Testis (tissue), 5 donors: ENCODE measurements at places on chromosomes 7 and 10. TPM values are rescaled to one million over a fixed set of nuclear protein-coding genes. Genes with fewer than 3 reads are reported as not detected.

The EBLN1 gene
- 4.7 TPM for total RNA-seq

The CUL2 gene
- 37.6 TPM for total RNA-seq

The LRIT1 gene
- 6.6 TPM for total RNA-seq

The CYP2W1 gene
- 1.2 TPM for total RNA-seq

The LMOD2 gene
- total RNA-seq: 0.39 TPM

The IRF5 gene
- total RNA-seq: 5.6 TPM
